ENCODE measurements at places on chromosomes 3 and 15.

- no peak for DNase-seq
Observed at GRCh38 chr3:184756151-184757021, 44.5 kb upstream of the MAGEF1 start.

DNA sequence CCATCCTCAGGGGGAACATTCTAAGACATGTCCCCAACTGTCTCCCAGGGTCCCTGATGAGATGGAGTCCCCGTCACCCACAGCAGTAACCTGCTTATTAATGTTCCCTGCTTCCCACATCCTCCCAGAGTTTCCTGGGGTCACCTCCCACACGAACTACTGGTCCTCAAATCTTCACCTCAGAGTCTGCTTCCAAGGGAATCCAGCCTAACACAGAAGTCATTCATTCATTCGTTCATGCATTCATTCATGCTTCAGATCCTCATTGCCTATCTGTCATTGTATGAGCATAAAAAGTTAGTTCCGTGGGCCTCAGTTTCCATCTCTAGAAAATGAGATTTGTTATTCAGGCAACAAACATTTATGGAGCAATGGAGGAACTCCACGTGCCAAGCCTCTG lies 516.2 kb downstream of the SHQ1 start:
- DNase-seq: no peak

DNA sequence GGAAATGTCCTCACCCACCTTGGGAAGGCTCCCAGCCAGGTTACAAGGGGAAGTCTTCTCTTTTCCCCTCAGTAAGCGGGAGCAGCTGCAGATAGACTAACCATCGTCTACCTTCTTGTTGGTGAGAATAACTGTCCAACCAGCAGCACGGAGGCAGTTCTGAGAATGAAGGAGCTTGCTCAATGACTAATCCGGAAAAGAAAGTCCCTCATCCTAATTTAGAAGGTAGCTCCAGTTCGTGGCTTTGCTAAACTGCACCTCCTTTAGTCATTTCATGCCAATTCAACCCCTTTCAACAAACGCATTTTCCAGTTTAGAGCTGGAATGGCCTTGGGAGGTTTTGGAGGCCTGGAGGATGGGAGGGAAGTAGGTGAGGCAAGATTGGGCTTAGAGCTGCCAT lies 527.4 kb upstream of the PROK2 start:
- no peak for DNase-seq

- no peak for DNase-seq
Observed at GRCh38 chr15:76353023-76353577, 16.5 kb downstream of the ISL2 start.

GRCh38 chr3:149474250-149474817 lies at the start of gene TM4SF4:
TM4SF4 (plus strand) TSS chr3:149474697; CDS start chr3:149474878, 181 bp downstream.
- no peak for DNase-seq

GRCh38 chr15:93941697-93942096 lies 289.7 kb upstream of the MCTP2 start:
- DNase-seq: no peak

Data from fibroblast of skin of scalp (primary cell).